ENCODE measurements at places on chromosomes 11 and 22. TPM values are rescaled to one million over a fixed set of nuclear protein-coding genes. Genes with fewer than 3 reads are reported as not detected.

DNA sequence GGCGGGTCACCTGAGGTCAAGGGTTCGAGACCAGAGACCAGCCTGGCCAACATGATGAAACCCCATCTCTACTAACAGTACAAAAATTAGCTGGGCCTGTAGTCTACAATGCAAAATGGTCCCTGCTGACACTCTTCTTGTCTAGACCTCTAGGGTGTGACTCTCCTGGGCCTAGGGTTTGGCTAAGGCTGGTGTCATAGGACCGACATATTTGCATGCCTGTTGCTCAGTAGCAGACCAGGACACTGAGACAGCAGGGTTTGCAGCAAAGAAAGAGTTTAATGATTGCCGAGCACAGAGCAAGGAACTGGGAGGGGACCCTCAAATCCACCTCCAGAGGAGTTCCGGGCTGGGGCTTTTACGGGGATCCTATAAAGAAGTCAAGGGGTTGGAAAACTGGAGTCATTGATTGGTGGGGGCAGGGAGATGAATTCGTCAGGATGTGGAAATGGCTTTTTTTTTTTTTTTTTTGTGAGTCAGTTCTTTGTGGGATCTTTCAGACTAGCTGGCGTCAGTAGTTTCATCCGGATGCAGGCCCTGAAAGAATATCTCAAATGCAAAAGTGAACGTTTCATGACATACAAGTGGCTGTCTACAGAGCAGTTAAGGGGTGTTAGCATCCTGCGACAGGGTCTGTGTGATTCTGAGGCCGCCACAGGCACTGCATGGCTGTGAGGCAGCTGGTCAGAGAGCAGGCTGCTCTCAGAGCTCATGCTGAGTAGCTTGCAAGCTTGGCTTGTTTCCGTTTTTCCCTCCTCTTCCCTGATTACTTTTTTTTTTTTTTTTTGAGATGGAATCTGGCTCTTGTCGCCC lies 27.2 kb upstream of the A4GALT start:
- DNase-seq = no peak

DNA sequence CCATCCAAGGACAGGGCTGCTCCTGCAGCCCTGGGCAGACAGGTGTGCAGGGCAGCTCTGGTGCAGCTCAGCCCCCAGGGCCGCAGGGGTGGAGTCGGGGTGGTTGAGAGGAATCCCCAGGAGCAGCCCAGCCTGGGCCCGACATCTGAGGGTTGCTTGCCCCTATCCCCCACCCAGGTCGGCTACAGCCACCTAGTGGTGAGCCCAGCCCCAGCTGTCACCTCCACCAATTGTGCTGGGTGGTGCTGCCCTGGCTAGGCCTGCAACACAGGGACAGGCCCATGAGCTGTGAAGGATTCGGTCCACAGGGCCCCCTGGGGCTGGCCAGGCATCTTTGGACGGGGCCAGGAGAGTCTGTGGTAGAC lies 29.6 kb downstream of the RTN4R start:
- DNase-seq = peak; percentile 87

GRCh38 chr11:119832202-119832935 lies 103.4 kb upstream of the NECTIN1 start:
- no peak for DNase-seq

OR4D5 gene
- total RNA-seq = not detected

RBMXL2 gene
- total RNA-seq = not detected

MCAM gene
- total RNA-seq = 19.6 TPM

MS4A14 gene
- total RNA-seq = not detected

TSSK2 gene
- total RNA-seq = not detected

Data from H1 (cell line).